CD14-positive monocyte (primary cell): ENCODE measurements at places on chromosomes 11 and 22.
A peak's percentile ranks its signal among the peaks of the same experiment; 100 is the strongest.

DNA sequence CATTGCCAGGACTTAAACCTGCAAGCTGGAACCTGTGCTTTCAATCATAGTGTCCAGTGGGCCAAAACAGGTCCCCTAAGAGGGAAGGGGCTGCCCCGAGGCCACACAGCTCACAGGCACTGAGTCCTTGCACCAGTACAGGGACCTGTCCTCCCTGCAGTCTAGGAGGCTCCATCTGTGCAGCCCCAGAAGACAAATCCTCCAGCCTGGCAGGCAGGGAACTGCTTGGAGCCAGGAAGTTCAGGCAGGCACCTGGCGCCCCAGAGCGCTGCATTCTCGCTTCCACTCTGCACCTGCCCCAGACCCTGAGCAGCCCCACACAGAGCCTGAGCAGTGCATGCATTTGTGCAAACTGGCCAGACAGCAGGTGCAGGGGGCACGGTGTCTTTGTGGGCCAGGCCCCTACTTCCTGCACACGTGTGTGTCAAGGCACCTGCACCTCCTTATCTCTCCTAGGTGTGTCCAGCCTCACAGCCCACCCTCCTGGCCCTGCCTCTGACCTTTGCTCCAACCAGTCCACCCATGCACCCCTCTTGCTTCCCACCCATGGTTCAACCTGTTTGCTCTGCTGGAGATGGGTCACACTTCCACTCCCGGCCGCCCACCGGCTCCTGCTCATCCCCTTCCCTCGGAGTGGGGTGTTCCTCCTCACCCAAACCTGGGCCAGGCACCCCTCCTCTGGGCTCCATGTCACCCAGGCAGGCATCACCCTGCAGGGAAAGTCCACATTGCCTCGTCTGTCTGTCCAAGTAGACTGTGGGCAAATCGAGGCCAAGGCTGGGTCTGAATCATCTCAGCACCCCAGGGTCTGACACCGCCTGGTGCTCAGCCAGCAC, 19.0 kb downstream of the LINC01488 start:
- H3K27me3 ChIP-seq = no peaks in the 10 kb centered on the region
- H3K27ac ChIP-seq = no peak overlapping the region
- no peaks in the 10 kb centered on the region for H3K36me3 ChIP-seq
- DNase-seq = no peak
- H3K4me3 ChIP-seq = no peak overlapping the region
- no peaks in the 10 kb centered on the region for H3K4me1 ChIP-seq

DNA sequence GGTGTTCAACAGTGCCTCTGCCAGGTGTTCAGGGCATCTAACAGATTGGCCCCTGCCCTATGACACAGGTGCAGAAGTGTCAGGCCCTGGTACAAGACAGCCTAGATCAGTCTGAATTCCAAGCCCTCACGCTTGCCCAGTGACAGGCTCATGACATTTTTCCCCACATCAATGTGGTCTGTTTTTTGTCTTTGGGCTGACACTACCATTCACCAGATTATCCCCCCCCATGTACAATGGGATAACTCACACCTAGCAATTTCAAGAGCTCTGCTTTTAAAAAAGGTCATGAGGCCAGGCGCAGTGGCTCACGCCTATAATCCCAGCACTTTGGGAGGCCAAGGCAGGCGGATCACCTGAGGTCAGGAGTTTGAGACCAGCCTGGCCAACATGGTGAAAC, 155.5 kb upstream of the PITPNB start:
- H3K4me3 ChIP-seq = no peak overlapping the region
- H3K27me3 ChIP-seq = no peaks in the 10 kb centered on the region
- H3K4me1 ChIP-seq = no peaks in the 10 kb centered on the region
- H3K27ac ChIP-seq = no peak overlapping the region

- peak; percentile 2 for DNase-seq
- no peak overlapping the region for H3K4me3 ChIP-seq
- no peaks in the 10 kb centered on the region for H3K27me3 ChIP-seq
Measured at GRCh38 chr11:125345421-125346178, 150.5 kb downstream of the FEZ1 start.

DNA sequence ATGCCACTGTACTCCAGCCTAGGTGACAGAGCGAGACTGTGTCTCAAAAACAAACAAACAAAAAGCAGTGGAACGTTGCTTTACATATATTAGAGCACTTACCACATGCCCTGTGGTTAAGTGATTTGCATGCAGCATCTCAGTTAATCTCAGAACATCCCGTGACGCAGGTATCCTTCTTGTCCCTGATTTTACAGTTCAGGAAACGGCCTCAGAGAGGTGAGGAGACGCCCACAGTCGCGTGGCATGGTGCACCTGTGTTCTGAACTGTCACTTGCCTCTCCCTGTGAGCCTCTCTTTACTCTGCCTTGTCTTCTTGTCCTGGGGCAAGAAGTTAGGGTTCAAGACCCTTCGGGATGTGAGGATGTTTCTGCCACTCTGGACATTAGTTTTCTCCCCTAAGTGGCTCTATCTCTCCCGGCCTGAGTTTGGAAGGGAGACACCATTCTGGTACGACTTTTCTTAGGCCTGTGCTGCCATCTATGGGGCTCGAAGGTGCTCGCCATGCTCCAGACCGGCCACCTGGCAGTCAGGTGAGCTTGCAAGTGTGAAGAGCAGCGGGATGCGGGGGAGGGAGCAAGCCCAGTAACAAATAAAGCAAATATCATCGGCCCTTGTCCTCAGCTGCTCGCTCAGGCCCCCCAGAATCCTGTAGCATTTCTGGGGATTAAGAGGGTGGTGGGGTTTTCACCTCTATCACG, 25.6 kb downstream of the YWHAH start:
- H3K27me3 ChIP-seq = peaks cover 12% of the 10 kb centered on the region
- peaks cover 12% of the 10 kb centered on the region for H3K4me1 ChIP-seq
- DNase-seq = no peak
- H3K27ac ChIP-seq = no peak overlapping the region
- no peak overlapping the region for H3K4me3 ChIP-seq

- H3K27me3 ChIP-seq = peaks cover 12% of the 10 kb centered on the region
- H3K36me3 ChIP-seq = no peaks in the 10 kb centered on the region
- H3K27ac ChIP-seq = no peak overlapping the region
Measured at GRCh38 chr11:79179087-79179486, 261.7 kb downstream of the TENM4 start.
